ENCODE measurements at places on chromosomes 2 and 18. TPM values are rescaled to one million over a fixed set of nuclear protein-coding genes. Genes with fewer than 3 reads are reported as not detected.
A peak's percentile ranks its signal among the peaks of the same experiment; 100 is the strongest.

DNA sequence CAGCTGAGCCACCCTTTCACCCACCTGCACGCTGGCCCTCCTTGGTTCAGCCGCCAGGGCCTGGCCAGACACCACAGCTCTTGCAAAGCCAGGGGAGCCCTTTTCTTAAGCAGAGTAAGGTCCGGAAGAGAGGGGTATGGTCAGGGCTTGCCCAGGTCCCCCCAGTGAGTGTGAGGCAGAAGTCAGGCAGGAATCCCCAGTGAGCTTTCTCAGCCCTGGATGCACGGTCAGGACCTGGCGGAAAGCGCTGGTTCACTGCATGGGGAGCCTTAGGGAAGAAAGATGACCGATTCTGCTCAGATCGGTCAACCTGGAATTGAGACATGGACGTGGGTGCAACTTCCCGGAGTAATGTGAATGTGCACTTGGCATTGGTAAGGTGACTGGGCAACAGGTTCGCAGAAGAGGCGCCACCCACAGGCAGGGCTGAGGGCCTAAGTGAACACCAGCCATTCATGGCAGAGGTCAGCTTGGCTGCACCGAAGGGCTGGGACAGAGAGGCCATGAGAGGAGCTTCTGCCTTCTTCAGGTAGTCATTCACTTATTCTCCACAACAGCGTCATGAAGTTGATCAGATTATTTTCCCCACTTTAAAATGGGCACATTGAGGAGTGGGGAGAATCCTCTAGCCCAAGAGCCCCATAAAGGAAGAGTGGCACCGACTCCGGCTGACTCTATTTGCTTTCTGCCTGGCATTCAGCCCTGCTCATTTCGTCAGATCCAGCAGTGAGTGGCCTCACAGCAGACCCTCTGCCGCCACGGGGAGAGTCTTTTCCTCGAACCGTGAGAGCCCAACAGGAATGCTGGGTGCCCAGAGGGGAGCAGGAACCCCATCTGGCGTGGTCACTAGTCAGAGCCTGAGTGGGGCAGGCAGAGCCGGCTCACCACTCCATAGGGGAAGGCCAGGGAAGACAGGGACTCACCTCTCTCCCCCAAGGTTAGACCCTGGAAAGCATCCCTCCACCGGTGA, 35.8 kb downstream of the SCTR start:
- no peaks in the 10 kb centered on the region for H3K36me3 ChIP-seq
- H3K4me3 ChIP-seq: no peak overlapping the region
- peak; percentile 7 for DNase-seq
- peak overlapping the region; percentile 96 for H3K27ac ChIP-seq
- no peaks in the 10 kb centered on the region for H3K27me3 ChIP-seq
- H3K4me1 ChIP-seq: peaks cover 56% of the 10 kb centered on the region

The TSN gene
- polyA plus RNA-seq: 43.5 TPM

DNA sequence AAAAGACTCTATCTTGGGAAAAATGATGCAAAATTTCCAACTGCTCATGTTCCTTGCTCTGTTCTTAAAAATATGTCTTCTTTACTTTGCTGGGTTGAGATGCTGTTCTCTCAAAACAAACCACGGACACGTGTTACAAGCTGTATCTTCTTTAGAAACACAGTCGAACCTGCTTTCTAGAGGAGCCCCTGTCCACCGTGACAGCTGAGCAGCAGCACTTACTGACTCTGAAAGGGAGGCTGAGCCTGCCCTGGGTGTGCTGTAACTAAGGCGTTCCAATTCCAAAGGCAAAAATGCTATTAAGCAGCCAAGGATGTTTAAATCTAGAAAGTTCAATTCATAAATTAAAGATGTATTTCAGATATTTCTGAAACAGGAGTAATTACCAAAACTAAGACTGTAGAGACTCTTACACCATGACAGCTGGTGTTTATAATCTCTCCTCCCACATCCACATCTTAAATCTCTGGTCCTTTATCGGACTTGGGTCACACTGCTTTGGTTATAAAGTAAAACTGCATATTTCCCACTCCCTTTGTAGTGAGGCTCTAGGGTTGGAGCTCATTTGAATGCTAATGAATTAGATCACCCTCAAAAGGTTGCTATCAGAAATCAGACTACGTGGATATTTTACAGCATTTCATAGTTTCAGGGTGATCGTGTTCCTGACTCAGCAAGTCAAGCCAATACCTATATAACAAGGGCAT, 281.2 kb upstream of the LYPD1 start:
- no peaks in the 10 kb centered on the region for H3K4me1 ChIP-seq
- H3K36me3 ChIP-seq: no peaks in the 10 kb centered on the region
- no peak for DNase-seq

- peaks cover 17% of the 10 kb centered on the region for H3K4me1 ChIP-seq
- no peaks in the 10 kb centered on the region for H3K36me3 ChIP-seq
- no peak for DNase-seq
- no peak overlapping the region for H3K27ac ChIP-seq
- H3K4me3 ChIP-seq: no peak overlapping the region
- H3K27me3 ChIP-seq: no peaks in the 10 kb centered on the region
Observed at GRCh38 chr2:173164396-173164795, 88.8 kb downstream of the MAP3K20 start.

GRCh38 chr2:131156452-131157149, 51.5 kb downstream of the PLEKHB2 start:
- no peaks in the 10 kb centered on the region for H3K4me1 ChIP-seq
- no peaks in the 10 kb centered on the region for H3K27me3 ChIP-seq
- no peak overlapping the region for H3K4me3 ChIP-seq
- no peak for DNase-seq
- H3K36me3 ChIP-seq: no peaks in the 10 kb centered on the region
- no peak overlapping the region for H3K27ac ChIP-seq

GRCh38 chr2:83143946-83144345, 1315.1 kb downstream of the SUCLG1 start:
- H3K4me3 ChIP-seq: no peak overlapping the region
- no peaks in the 10 kb centered on the region for H3K27me3 ChIP-seq
- no peaks in the 10 kb centered on the region for H3K4me1 ChIP-seq
- no peak overlapping the region for H3K27ac ChIP-seq

DNA sequence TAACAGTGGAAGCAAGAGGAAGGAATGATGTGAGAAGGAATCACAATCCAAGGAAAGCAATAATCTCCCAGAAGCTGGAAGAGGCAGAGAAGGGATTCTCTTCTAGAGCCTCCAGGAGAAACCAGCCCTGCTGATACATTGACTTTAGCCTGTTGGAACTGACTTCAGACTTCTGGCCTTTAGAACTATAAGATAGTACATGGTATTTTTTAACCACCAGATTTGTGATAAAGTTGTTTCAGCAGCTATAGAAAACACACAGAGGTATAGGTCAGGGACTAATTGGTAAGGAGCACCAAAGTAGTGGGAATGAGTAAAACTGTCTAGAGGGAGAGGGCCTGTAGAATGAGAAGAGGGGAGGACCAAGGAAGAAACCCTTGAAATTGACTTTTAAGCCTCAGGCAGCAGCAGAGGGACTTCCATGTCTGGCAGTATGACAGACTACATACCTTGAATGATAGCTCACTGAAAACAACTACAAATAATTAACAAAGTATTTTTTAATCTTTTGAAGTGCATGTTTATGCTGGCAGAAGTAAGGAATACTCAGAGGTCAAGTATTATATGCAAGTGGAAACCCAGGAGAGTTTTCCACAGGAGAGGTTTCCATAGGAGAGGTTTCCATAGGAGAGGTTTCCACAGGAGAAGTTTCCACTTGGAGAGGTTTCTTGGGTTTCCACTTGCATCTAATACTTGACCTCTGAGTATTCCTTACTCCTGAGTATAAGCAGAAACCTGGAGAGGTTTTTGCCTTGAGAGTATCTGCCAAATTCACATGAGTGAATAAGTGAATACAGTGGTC, 33.8 kb upstream of the TMEM17 start:
- peaks cover 25% of the 10 kb centered on the region for H3K4me1 ChIP-seq
- H3K36me3 ChIP-seq: no peaks in the 10 kb centered on the region
- no peaks in the 10 kb centered on the region for H3K27me3 ChIP-seq
- DNase-seq: no peak
- no peak overlapping the region for H3K4me3 ChIP-seq

DNA sequence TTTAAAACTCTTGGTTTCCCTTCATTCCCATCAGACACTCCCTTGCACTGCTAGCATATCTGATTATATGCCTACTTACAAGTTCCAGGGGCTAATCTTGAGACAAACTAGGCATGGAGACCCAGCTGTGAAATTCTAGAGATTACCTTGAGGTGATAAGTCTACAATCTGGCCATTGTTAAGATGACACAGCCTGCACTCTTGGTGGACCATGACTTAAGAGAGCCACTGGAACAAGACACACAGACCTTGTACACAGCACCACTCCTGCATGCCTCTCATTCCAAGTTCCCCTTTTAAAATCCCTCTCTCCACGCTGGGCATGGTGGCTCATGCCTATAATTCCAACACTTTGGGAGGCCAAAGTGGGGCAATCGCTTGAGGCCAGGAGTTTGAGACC, 387.2 kb upstream of the DCC start:
- no peaks in the 10 kb centered on the region for H3K27me3 ChIP-seq
- no peak for DNase-seq
- H3K36me3 ChIP-seq: no peaks in the 10 kb centered on the region
- no peak overlapping the region for H3K27ac ChIP-seq

- no peaks in the 10 kb centered on the region for H3K4me1 ChIP-seq
- H3K36me3 ChIP-seq: no peaks in the 10 kb centered on the region
- DNase-seq: peak; percentile 34
Observed at GRCh38 chr2:58923869-58924268, 682.7 kb upstream of the FANCL start.

DNA sequence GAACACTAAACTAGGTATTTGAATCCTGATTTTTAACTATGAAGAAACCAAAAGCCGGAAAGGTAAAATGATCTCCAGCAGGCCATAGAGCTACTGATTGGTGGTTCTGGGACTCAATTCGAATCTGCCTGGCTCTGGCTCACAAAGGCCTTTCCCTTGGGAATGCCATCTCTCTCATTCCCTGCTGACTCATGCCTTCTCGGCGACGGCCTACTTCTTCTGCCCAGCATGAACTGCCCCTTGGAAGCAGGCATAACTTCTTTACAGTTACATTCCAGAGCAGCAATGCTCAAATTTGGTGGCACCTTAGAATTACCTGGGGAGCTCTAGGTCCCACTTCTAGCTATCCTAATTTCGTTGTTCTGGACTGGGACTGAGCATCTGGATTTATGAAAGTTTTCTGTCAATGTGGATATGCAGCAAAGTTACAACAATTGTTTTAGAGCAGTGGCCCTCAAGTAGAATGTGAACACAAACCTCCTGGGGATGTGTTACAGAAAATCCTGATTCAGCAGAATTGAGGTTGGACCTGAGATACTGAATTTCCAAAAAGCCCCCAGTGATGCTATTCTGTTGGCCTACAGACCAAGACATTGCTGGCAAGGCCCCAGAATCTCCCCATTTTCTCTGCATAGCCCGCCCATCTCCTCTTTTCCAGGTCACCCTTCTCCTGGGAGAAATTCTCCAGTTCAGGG, 261.1 kb downstream of the CNTNAP5 start:
- H3K27ac ChIP-seq: no peak overlapping the region
- no peaks in the 10 kb centered on the region for H3K27me3 ChIP-seq
- no peak for DNase-seq
- H3K4me3 ChIP-seq: no peak overlapping the region
- no peaks in the 10 kb centered on the region for H3K36me3 ChIP-seq

GRCh38 chr2:240438810-240439697, 3.6 kb downstream of the GPC1 start:
- no peaks in the 10 kb centered on the region for H3K36me3 ChIP-seq
- no peaks in the 10 kb centered on the region for H3K27me3 ChIP-seq
- peaks cover 18% of the 10 kb centered on the region for H3K4me1 ChIP-seq
- DNase-seq: no peak
- H3K4me3 ChIP-seq: no peak overlapping the region
- no peak overlapping the region for H3K27ac ChIP-seq

GRCh38 chr18:56321470-56321869, 316.9 kb downstream of the TXNL1 start:
- H3K27me3 ChIP-seq: no peaks in the 10 kb centered on the region
- no peak overlapping the region for H3K4me3 ChIP-seq
- H3K27ac ChIP-seq: no peak overlapping the region
- no peak for DNase-seq
- no peaks in the 10 kb centered on the region for H3K4me1 ChIP-seq
- no peaks in the 10 kb centered on the region for H3K36me3 ChIP-seq

The RASGRP3 gene
- polyA plus RNA-seq: 1.7 TPM

GRCh38 chr18:4842751-4843150, 354.3 kb downstream of the AKAIN1 start:
- no peak overlapping the region for H3K4me3 ChIP-seq
- no peaks in the 10 kb centered on the region for H3K4me1 ChIP-seq
- no peaks in the 10 kb centered on the region for H3K27me3 ChIP-seq
- H3K27ac ChIP-seq: no peak overlapping the region

- no peak overlapping the region for H3K27ac ChIP-seq
- no peak for DNase-seq
- no peaks in the 10 kb centered on the region for H3K27me3 ChIP-seq
- H3K4me1 ChIP-seq: peaks cover 12% of the 10 kb centered on the region
Observed at GRCh38 chr18:48913201-48913600, 37.6 kb downstream of the SMAD7 start.

DNA sequence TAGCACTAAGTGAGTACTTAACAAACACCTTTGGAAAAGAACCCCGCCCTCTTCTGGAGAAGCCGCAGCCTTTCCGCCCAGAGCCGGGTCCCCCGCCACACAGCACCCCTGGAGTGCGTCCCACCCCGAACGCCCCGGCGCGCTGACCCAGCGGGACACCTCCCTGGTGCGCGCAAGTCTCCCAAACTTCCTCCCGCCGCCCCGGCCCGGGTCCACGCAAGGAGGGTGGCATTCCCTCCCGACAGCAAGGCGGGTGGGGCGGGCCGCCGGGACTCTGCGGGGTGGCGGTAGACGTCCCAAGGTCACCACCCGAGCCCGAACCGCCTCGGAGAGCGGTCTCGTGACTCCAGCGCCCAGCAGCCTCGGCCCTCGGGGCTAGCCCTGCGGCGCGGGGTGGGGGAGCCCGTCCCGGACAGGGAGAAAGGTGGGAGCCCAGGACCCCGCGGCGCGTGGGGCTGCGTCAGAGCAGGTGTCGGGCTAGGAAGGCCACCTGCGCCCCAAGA, 598 bp downstream of the CCDC93 start:
- H3K36me3 ChIP-seq: no peaks in the 10 kb centered on the region
- H3K27ac ChIP-seq: peak overlapping the region; percentile 96
- H3K4me1 ChIP-seq: peaks cover 3% of the 10 kb centered on the region
- no peaks in the 10 kb centered on the region for H3K27me3 ChIP-seq
- DNase-seq: peak; percentile 73
- peak overlapping the region; percentile 98 for H3K4me3 ChIP-seq

The LDLRAD4 gene
- polyA plus RNA-seq: 17.5 TPM

The MTHFD2 gene
- 40.1 TPM for polyA plus RNA-seq

DNA sequence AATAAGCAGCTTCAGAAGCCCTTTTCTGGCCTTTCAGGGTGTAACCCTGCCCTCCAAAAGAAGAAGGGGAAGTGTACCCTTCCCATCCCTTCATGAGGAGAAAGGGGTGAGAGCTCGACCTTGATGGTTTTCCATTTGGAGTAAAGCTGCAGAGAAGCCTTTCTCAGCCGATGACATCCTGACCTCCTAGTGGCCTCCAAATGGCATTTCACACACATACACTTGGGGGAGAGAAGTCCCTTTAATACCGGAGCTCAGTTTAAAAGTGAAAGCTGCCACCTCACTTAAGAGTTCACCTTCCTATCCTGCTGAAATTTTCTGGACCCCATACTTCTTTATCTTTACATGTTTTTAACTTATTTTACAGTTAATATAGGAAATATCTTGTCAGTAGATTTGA, 716.7 kb downstream of the DCDC2C start:
- no peak overlapping the region for H3K4me3 ChIP-seq
- no peaks in the 10 kb centered on the region for H3K27me3 ChIP-seq
- no peak for DNase-seq
- no peaks in the 10 kb centered on the region for H3K36me3 ChIP-seq
- no peaks in the 10 kb centered on the region for H3K4me1 ChIP-seq

The SETBP1 gene
- 10.3 TPM for polyA plus RNA-seq
